ENCODE measurements at places on chromosomes 16 and 17. TPM values are rescaled to one million over a fixed set of nuclear protein-coding genes. Genes with fewer than 3 reads are reported as not detected.

The NEUROD2 gene
- 0.08 TPM for polyA plus RNA-seq

DNA sequence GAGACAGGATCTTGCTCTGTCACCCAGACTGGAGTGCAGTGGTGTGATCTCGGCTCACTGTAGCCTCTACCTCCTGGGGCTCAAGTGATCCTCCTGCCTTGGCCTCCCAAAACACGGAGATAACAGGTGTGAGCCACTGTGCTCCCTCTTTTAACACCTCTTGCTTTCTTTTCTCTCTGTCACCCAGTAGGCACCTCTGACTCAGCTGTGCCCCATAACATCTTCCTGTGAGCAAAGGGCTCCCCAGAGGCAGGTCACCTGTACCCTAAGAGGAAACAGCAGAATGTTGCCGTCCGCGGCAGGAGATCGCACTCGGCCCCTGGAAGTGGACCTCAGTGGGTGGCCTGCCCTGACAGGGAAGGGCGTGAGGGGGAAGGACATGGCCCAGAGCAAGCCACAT, 918 bp upstream of the NLRC3 start:
- DNase-seq: no peak

DNA sequence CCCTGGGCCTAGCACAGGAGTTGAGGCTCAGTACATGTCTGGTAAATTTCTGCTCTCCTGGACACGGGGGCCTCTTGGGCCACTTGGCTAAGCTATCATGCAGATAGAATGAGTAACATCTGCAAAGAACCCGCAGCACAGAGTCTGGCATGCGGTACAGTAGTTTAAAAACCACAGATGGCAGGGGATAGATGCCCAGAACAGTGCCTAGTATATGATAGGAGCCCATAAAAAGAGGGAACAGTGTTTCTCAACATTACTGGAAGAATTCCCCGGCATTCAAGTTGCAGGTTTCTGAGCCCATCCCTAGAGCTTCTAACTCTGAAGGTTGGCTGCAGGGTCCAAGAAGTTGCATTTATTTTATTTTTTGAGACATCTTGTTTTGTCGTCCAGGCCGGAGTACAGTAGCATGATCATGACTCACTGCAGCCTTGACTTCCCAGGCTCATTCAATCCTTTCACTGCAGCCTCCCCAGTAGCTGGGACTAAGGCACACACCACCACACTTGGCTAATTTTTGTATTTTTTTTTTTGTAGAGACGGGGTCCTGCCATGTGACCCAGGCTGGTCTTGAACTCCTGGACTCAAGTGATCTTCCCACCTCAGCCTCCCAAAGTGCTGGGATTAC, 5.8 kb downstream of the CDIPT start:
- DNase-seq: no peak

GRCh38 chr17:53135969-53136368, 686.8 kb upstream of the KIF2B start:
- DNase-seq: no peak

DNA sequence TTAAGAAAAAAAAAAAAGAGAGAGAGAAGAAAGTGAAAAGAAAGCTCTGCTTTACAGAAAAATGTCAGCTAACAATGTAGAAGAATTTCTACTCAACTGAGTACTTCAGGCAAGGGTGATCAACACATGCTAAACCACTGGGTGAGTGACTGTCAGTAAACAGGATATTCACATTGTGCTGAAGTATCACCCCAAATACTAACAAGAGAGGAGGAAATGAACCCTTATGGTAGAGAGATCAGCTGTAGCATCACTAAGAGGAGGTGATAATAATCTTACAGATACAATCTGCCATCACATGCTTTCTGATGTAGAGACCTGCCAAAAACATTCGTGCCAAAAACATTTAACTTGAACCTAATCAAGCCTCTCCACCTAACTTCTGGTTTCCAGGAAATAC, 30.7 kb upstream of the ICAM2 start:
- DNase-seq: no peak

DNA sequence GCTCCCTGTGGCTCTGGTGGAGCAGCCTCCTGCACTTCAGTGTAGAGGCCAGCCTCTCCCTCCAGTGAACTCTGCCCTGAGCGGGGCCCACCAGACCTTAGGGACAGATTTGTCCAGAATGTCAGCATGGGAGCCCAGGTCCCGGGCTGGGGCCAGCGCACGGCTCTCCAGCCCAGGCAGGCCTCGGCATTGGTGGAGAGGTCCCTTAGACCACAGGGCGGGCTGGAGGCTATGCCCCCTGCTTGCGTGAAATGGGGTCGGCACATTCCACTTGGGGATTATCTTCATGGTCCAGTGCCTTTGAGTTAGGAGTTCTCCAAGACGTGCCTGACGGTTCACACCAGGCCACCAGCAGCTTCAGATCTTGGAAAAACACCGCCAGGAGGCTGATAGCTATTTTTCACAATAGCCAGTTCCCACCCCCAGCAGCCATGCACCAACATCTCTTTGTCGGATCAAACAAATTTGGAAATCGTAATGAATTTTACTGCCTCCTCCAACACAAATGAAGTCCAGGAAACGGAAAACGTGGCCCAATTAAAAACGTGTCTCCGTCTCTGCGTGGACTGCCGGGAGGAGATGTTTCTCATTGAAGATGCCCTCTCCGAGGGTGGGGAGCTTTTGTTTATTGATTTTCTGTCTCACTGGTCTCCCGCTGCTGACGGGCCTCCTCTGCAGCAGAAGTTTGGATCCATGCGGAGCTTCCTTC, 110.0 kb upstream of the CIBAR2 start:
- DNase-seq: no peak

- DNase-seq: no peak
These were observed 16.0 kb upstream of the PABPN1L start for GRCh38 chr16:88882358-88883030.

The TBC1D3H gene
- polyA plus RNA-seq: not detected

DNA sequence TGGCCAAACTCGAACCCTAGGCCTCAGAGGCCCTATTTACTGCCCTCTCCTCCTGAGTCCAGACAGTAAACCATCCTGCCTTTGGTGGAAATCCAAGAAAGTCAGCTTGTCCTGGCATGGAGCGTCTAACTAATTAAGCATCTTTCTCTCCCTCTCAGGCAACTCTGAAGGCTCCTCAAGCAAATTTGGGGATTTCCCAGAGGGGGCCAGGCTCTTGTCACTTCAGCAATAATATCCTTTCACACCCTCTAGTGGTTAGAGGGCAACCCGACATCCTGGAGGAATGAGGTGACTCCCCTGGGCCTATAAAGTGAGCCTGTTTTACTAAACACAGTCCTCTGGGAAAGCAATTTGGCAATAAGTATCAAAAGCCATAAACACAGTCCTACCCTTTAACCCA, 60.4 kb downstream of the NOG start:
- peak; percentile 28 for DNase-seq

The MT1F gene
- polyA plus RNA-seq: 57.5 TPM

The SYCE1L gene
- 2.1 TPM for polyA plus RNA-seq

- DNase-seq: no peak
These were observed 3.5 kb downstream of the MSI2 start for GRCh38 chr17:57259817-57260216.

The AMFR gene
- 143 TPM for polyA plus RNA-seq

The TMEM97 gene
- 58.0 TPM for polyA plus RNA-seq

GRCh38 chr17:44628243-44629188, 27.8 kb upstream of the MEIOC start:
- DNase-seq: peak; percentile 86

The HS3ST4 gene
- polyA plus RNA-seq: 0.88 TPM

The CES3 gene
- 4.1 TPM for polyA plus RNA-seq

DNA sequence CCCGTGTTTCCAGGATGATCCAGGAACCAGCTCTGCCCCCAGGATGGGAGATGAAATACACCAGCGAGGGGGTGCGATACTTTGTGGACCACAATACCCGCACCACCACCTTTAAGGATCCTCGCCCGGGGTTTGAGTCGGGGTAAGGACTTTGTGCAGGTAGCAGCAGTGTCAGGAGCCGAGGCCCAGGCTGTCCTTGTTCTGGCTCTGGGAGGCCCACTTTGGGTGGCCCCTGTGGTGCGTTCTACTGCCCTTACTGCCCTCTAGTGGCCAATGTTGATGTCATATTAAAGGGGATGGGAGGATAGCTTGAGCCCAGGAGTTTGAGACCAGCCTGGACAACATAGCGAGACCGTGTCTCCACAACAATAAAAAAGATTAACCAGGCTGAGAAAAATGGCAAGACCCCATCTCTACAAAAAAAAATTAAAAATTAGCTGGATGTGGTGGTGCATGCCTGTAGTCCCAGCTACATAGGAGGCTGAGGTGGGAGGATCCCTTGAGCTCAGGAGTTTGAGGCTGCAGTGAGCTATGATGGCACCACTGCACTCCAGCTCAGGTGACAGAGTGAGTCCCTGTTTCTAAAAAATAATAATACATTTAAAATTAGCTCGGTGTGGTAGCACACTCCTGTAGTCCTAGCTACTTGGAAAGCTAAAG, 20.9 kb upstream of the CLEC18A start:
- peak; percentile 57 for DNase-seq

DNA sequence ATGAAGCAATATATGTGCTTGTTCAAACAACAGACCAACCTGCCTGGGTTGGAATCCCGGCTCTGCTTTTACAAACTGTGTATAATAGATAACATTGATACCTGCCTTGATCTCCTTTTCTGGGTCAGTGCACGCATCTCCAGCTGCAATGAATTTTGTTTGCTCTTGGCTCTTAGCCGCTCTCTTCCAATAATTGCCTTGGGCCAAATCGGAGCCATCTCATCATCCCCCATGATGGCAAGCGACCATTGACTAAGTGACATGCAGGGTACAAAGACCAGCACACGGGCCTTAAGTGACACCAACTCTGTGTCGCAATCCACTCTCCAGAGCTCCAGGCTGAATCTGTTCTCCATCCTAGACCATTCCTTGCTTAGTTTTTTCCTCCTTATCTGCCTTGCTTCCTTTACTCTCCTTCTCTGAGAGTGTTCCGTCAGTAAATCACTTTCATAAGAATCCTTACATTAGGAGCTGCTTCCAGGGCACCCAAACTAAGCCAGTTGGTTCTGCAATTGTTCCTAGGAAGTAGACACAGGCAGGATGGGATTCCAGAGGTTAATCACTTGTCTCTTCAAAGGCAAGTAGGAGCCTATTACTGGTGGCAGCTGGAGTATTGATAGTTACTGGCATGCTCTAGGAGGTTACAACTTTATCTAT, 134.2 kb downstream of the ABCA8 start:
- DNase-seq: no peak

- DNase-seq: no peak
These were observed 37.4 kb downstream of the TK2 start for GRCh38 chr16:66512272-66513110.

GRCh38 chr17:42900460-42901331, at the start of gene G6PC1:
TSS of gene G6PC1 (plus strand) at chr17:42900799. CDS start at chr17:42900877, 78 bp downstream.
- DNase-seq: no peak
